Vagina (tissue), 2 donors: ENCODE measurements at places on chromosomes 6 and 20.

- DNase-seq = no peak
Measured at GRCh38 chr6:42068173-42068572, 17.8 kb downstream of the TAF8 start.

DNA sequence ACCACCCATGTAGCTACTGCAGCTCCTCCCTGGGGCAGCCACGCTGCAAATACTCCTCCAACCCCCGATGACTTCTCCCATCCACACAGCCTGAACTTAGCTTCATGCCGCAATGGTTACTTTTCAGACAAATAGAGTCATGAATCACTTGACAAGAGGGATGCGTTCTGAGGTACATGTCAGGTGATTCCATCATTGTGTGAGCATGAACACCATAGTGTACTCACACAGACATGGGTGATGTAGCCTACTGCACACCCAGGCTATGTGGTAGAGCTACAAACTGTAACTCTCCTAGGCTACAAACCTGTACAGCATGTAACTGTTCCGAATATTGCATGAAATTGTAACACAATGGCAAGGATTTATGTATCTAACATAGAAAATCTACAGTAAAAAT, 298.5 kb upstream of the SLC35B3 start:
- no peak for DNase-seq

DNA sequence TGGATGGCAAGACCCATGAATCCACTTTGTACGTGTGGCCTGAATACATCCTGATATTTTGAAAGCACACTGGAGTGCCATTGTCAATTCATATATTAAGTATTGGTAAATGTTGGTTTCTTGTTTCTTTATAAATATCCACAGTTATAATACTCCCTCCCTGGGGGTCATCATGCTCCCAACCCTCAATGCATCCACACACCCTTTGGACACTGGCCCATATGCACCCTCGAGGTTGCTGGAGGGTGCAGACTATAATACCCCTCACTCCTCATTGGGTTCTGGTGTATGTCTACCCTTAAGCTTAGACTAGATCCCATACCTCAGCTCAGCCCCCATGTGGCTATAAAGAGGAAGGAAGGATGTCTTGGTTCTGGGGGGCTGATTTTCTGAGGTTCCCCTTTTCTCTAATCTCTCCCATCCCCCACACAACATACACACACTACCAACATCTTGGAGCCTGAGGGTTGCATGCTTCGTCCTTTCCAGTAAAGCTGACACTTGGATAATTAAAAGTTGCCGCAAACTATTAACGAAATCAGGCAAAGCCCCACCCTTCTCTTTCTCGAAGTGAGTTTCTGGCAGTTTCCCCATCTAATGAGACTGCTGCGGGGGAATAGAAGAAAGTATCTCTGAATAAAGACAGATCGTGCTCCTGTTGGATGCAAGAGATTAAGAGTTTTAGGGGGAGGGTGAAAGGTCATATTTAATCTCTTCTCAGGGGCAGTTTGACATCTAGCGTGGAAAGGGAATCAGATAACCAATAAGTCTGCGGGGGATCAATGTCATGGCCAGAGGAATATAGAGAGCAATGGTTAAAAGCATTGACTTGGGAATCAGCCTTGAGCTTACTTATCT, 7.4 kb downstream of the PIM1 start:
- DNase-seq = no peak

DNA sequence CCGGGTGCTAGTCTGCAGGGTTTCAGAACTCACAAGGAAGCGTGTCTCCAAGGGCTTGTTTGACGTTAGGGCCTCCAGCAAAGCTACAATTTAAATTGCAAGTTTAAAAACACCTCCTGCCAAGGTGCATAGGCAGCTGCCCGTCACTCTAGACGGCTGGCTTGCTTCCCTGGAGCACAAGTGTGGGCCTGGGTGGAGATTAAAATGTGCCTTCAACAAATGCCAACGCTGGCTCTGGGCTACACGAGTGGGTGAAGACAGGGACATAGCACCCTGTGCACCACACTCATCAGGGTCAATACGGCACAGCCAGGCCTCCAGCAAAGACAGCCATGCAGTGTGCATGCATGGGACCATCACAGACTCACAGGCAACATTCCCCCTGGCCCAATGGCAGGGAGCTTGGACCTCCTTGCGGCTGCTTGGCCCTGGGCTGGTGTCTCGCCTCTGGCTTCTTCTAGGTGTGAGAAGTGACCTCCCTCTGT, 48.4 kb upstream of the FRMD1 start:
- peak; percentile 83 for DNase-seq

- DNase-seq = no peak
Measured at GRCh38 chr6:23140871-23141270, 571.5 kb downstream of the HDGFL1 start.

- no peak for DNase-seq
Measured at GRCh38 chr6:48032151-48032550, 78.8 kb downstream of the PTCHD4 start.

DNA sequence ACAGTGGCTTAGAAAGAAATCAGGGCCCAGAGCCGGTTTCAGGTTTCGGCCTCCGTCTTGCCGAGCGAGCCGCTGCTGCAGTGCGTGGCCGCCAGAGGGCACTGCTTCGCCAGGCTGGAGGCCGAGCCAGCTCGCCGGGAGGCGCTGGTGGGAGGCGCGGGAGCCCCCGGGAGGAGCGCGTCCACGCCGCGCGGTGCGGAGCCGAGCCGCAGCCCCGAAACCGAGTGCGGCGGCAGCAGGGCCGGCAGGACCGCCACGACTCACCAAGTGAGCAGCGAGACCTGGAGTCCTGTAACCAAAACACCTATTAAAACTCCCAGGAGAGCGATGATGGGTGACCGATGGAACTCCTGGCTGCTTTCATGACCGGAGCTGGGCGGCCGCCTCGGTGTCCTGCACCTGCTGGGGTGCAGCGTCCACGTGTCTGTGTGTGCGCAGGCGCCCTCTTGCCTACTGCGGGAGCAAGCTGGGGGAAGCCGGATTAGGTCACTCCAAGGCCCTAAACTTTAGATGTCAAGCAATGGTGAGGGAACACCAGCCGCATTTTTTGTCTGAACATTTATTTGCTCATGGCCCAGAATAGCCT, 186.9 kb upstream of the UST start:
- DNase-seq = no peak

DNA sequence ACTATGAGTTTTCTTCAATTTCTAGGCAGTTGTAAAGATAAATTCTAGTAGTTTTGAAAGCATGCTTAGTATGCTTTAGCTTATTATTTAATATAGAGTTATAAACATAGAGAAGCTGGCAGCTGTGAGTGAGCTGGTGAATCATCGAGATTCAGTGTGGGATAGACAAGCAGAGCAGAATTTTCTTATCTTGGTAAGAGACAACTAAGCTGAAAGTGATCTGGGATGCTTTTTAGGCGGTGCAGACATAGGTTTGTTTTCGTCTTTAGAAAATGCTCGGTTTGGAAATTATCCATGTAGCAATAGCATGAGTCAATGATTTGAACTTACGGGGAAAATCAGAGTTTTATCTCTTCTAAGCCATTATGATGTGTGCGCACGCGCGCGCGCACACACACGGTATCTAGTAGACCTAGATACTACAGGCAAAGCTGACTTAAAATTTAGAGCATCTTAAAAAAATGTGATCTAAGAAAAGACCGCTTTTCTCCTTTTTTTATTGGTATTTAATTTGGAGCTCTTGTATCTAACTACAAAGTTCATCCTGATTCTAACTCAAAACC, 128.3 kb upstream of the MAP3K7 start:
- DNase-seq = no peak

GRCh38 chr6:140729521-140729920, 1355.1 kb upstream of the CITED2 start:
- DNase-seq = no peak
